Stimulated activated CD8-positive, alpha-beta memory T cell treated with anti-CD3 and anti-CD28 coated beads, Interleukin-4, amount 100 ng/mL, for 48 hours (primary cell): ENCODE measurements at places on chromosomes 1 and 21.

GRCh38 chr1:231936983-231937775, 310.6 kb downstream of the DISC1 start:
- DNase-seq, result no peak

GRCh38 chr1:14476170-14476955, 122.1 kb upstream of the KAZN start:
- no peak for DNase-seq

DNA sequence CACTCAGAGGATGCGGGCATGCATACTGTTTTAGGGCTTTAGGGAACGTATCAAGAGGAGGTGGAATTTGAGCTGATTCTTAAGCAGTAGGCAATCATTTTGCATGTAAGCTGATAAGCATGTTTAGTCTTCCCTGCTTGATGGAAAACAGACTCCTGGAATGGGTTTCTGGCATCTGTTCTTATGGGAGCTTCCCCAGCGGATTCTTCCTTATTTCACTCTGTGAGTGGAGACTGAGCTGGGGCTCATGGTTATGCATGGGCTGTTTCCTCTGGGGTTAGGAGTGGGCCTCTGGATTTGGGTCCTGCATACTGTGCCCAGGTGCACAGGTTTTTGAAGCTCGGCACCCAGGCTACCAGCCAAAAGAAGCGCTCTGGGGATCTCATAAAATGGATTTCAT, 93.4 kb downstream of the DIRAS3 start:
- no peak for DNase-seq

GRCh38 chr1:74584185-74584584, 71.8 kb upstream of the LRRC53 start:
- no peak for DNase-seq

GRCh38 chr1:88013485-88013884, 670.6 kb upstream of the PKN2 start:
- DNase-seq, result no peak

DNA sequence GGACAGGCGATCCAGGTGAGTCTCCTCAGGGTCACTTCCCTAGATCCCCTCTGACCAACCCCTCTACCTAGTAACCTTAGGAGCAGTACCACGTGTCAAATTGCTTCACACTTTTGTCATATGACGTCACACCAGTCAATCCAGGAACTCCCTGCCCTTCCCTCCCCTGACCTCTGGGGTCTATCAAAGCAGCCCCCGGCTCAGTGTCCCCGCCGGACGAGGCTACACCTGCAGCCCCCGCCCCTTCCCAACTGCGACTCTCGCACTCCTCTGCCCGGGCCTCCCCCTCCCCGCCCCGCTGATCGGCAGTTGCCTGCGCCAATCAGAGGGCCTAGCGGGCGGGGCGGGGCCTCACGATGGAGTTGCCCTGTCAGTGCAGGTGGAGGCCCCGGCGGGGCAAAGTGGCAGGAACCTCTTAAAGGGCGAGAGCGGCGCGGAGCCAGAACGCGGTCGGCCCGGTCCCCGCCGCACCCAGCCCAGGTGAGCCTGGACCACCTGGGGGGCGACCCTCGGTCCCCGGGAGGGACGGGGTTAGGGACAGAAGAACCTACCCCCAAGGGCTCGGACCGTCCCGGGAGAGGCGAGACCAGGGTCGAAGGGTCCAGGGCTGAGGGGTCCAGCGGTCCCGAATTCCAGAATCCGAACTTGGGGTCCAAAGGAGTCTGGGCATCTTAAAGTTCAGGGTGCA, 27.5 kb upstream of the EPB41 start:
- peak; percentile 92 for DNase-seq

DNA sequence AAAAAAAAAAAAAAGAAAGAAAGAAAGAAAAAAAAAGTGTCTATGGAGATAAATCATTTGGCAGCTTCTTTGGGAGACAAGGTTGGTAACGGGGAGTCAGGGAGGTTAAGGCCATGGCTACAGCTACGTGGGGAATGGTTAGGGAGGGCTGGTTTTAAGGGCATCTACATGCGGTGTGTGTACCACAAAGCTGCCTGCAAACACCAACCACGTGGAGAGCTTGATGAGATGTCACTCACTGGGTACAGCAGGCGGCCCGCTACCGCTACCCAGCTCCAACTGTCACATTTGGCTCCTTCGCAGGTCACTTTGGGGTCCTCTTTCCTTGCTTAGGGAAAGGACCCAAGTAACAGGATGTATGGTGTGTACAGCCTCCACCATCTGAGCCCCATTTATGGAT, 4.2 kb downstream of the NPPB start:
- DNase-seq, result no peak

GRCh38 chr1:43269627-43270375, at the start of gene TMEM125:
Gene TMEM125 (plus strand): TSS chr1:43269983. CDS start chr1:43272723, 2,740 bp downstream.
- peak; percentile 22 for DNase-seq

DNA sequence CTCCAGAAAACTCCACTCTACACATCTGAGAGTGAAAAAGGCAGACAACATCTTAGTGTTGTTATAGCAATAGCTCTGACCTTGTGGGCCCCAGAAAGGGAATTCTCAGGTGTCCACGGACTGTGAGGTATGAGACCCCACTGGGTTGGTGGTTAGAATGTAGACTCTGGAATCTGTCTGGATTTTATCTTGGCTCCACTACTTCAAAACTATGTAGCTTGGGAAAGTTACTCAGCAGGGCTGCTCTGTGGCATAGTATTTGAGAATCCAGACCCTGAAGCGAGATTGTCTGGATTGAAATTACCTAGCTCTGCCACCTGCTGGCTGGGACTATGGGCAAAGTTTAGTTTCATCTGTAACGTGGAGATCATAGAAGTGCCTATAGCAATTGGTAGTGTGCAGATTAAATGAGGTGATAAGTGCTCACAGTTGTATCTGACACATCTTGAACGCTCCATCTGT, 25.8 kb downstream of the PRDM2 start:
- peak; percentile 55 for DNase-seq

- DNase-seq, result no peak
Observed at GRCh38 chr1:54460351-54460750, 54.2 kb upstream of the SSBP3 start.

DNA sequence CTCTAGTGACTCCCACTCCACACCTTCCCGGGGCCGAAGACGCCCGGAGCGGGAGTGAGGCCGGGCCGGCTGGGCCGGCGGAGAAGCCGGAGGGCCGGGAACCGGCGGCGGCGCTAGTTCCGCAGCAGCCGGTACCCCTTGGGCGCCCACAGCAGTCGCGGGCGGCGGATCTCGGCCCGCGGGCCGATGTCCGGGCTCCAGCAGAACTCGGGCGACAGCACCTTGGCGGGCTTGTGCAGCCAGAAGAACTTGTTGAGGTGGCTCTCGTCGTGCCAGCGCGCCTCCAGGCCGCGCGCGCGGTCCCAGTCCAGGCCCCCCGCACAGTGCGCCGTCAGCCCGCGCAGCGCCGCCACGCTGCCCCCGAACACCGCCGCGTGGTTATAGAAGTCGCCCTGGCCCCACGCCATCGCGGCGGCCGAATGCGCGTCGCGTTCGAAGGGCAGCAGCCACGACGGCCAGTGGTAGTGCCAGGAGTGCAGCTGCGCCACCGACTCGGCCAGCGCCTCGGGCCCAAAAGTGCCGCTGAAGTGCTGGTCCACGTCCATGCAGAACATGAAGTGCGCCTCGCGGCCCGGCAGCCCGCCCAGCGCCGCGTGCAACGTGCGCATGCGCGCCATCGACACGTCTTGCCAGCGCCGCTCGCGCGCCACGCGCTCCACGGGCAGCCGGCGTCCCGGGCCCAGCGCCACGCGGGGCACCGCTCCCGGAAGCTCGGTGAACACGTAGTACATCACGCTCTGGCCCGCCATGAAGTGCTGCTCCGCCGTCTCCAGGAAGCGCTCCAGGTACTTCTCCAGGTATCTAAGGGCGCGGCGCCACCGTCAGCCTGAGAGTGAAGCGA, 14.0 kb downstream of the A3GALT2 start:
- DNase-seq, result no peak

GRCh38 chr1:163706915-163707314, 385.2 kb downstream of the NUF2 start:
- DNase-seq, result no peak

GRCh38 chr1:84619383-84620102, 45.3 kb upstream of the CTBS start:
- peak; percentile 82 for DNase-seq

DNA sequence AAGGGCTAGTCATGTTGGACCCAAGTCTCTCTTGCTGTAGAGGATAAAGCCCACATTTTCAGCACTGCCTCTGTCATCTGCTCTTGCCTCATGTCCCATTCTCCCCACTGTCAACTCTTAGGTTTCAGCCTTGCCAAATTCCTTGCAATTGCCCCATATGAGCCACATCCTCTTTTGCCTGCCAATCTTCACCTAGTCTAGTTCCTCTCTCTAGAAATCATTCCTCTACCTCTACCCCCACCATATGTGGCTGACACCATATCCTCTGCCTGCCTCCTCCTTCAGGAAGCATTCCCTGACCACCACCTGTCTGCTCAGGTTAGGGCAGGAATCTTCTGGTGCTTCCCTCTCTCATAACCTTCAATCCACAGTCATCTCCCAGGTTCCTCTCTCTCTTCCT, 38.2 kb downstream of the SLC9A1 start:
- no peak for DNase-seq

GRCh38 chr1:1022302-1023009, 2.5 kb downstream of the AGRN start:
- DNase-seq, result no peak

GRCh38 chr21:36713746-36714145, 14.8 kb downstream of the SIM2 start:
- no peak for DNase-seq

- no peak for DNase-seq
Observed at GRCh38 chr1:27000817-27001460, 7.4 kb downstream of the TRNP1 start.

- DNase-seq, result no peak
Observed at GRCh38 chr1:202586018-202586821, 124.0 kb downstream of the SYT2 start.

- DNase-seq, result no peak
Observed at GRCh38 chr1:41765152-41765551, 153.6 kb downstream of the HIVEP3 start.

- no peak for DNase-seq
Observed at GRCh38 chr1:226589008-226589733, 40.6 kb downstream of the STUM start.

GRCh38 chr1:86997538-86997937, 83.1 kb downstream of the HS2ST1 start:
- no peak for DNase-seq

DNA sequence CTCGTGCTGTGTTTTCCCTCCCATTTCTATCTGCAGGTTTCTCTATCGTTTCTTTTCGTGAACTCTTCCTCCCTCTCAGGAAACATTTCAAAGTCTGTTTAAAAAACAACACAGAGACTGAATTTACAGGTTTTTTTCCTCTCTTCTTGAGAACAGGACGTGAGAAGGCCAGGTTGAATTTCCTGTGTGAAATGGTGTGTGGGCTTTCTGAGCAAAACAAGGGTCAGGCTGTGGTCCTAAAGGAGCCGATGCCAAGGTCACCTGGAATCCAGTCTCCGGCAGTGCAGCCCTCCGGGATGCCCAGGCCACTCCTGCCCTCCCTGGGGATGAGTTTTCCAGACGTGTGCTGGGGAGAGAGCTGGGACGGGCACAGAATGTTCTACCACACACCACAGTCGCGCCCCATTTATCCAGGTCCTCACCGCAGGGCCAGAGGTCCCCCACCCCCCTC, 62.7 kb upstream of the RUNX3 start:
- DNase-seq, result no peak

DNA sequence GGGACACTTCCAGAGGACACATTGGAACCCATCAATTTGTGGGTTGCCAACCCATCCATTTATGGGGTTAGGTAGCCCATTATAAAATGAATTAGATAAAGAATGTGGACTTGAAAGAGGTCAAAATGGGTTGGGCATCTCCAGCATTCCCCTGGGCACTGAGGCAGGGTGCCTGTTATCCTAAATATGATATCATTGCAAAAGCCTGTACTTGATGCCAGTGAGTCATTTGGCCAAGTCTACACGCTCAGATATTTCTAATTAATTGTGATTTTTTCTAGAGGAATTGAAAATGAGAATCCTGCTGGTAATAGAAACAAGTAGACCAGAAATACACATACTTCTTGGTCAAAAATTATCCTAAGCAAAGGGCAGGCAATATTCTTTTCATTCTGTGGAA, 21.9 kb upstream of the NBL1 start:
- DNase-seq, result no peak

DNA sequence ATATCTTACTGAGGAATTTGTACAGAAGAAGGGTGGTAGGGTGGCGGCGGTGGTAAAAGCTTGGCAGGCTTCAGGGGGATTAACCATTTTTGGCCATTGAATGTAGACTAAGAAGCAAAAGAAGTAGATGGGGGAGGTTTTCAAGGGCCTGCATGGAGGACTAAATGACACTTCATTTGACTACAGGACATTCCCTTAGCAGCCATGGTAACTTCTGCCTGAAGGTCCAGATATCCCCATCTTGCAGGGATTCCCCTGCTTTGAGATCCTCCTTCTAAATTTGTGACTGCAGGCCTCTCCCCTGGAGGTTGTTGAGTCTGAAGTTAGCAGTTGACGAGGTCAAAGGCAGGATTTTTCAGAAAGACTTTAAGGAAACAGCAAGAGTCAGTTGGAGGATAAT, 4.8 kb downstream of the VASH2 start:
- DNase-seq, result no peak

DNA sequence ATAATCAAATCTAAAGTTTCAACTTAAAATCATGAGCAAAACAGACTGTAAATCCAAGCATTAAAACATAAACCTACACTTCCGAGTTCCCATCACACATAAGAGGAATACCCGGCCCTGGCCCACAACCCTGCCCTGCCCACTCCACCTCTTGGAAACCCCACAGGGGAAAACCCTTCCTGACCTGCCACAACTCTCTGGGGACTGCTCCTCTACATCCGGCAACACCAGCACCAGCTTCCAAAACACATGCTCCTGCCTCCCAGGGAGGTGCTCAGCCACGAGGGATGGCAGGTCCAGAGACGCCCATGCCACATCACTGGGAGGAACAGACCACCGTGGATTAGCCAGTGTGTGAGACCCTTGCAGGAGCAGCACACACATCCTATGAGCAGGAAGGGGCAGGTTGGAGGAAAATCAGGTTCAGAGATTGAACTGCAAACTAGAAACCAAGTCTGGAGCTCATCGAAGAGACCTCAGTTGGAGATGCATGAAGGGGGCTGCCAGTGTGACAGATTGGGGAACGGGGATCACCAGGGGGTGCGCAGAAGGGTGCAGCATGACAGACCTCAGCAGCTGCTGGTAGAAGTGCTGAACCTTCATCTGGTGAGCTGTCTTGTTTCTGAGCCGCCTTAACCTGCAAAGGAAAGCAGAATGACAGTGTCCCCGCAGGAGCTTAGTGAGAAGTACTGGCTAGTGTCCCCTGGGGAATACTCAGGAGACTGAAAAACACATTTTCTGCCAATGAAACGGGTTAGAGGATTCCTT, 25.8 kb upstream of the LSS start:
- DNase-seq, result no peak

DNA sequence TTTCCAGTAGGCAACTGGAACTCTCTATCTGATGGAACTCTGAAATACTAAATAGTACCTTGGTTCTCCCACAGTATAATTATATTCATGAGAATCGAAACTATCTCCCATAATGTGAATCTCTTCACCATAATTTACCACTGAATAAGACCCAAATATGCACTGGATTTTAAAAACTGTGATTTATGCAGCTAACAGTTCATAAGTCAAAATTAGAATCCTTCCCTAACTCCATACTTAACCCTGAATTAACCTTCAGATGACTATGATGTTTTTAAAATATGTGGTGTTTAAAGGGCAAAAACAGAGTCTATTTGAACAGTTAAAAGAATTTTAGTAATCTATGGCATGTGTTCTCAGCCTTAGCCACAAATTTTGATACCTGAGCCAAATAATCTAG, 22.9 kb upstream of the SLC44A3 start:
- DNase-seq, result no peak

- DNase-seq, result no peak
Observed at GRCh38 chr1:9815150-9815549, 8.6 kb downstream of the CLSTN1 start.

GRCh38 chr1:208851366-208851765, 607.2 kb upstream of the PLXNA2 start:
- DNase-seq, result no peak
